ENCODE measurements at places on chromosomes 6 and 20.

GRCh38 chr20:43514648-43514999, 7.1 kb downstream of the L3MBTL1 start:
- no peak for DNase-seq

GRCh38 chr6:166636191-166636933, 9.3 kb upstream of the RPS6KA2 start:
- DNase-seq: no peak

GRCh38 chr20:62061851-62062423, 3.7 kb downstream of the TAF4 start:
- DNase-seq: no peak

GRCh38 chr20:1337441-1337840, 8.5 kb upstream of the SDCBP2 start:
- DNase-seq: no peak

GRCh38 chr6:132320007-132320406, 81.3 kb downstream of the MOXD1 start:
- no peak for DNase-seq

GRCh38 chr6:14756340-14756739, 489.5 kb upstream of the JARID2 start:
- DNase-seq: no peak

GRCh38 chr20:22080985-22081384, 375.5 kb downstream of the PAX1 start:
- DNase-seq: no peak

- DNase-seq: no peak
These were observed 12.5 kb upstream of the R3HDML start for GRCh38 chr20:44324343-44324742.
